Occipital lobe (tissue), 3 donors: ENCODE measurements at places on chromosomes 2 and 18. TPM values are rescaled to one million over a fixed set of nuclear protein-coding genes. Genes with fewer than 3 reads are reported as not detected.

GREB1L gene
- total RNA-seq = 0.31 TPM

NCKAP5 gene
- total RNA-seq = 14.0 TPM

SNED1 gene
- 3.3 TPM for total RNA-seq

FAM228A gene
- 3.9 TPM for total RNA-seq

CHST10 gene
- 82.2 TPM for total RNA-seq

CPO gene
- not detected for total RNA-seq

LIMS3 gene
- total RNA-seq = 2.3 TPM

FOXI3 gene
- total RNA-seq = 0.47 TPM

C2orf74 gene
- total RNA-seq = 6.9 TPM

RGPD3 gene
- 0.94 TPM for total RNA-seq

MAPK4 gene
- total RNA-seq = 30.3 TPM

CLEC4F gene
- not detected for total RNA-seq

FTCDNL1 gene
- 3.3 TPM for total RNA-seq

CFC1 gene
- not detected for total RNA-seq

PECR gene
- total RNA-seq = 29.9 TPM

KLHL14 gene
- 20.3 TPM for total RNA-seq

IFIH1 gene
- 4.8 TPM for total RNA-seq

SPC25 gene
- total RNA-seq = 3.4 TPM

SLC39A10 gene
- total RNA-seq = 154 TPM

MERTK gene
- total RNA-seq = 7.2 TPM

ADD2 gene
- 435 TPM for total RNA-seq

MARCO gene
- 0.31 TPM for total RNA-seq

FKBP7 gene
- 9.5 TPM for total RNA-seq

EHD3 gene
- 7.5 TPM for total RNA-seq
